ENCODE measurements at places on chromosomes 12 and 14. TPM values are rescaled to one million over a fixed set of nuclear protein-coding genes. Genes with fewer than 3 reads are reported as not detected.
A peak's percentile ranks its signal among the peaks of the same experiment; 100 is the strongest.

The DIP2B gene
- total RNA-seq, result 32.7 TPM

The SLC4A8 gene
- 67.0 TPM for total RNA-seq

The TROAP gene
- 134 TPM for total RNA-seq

DNA sequence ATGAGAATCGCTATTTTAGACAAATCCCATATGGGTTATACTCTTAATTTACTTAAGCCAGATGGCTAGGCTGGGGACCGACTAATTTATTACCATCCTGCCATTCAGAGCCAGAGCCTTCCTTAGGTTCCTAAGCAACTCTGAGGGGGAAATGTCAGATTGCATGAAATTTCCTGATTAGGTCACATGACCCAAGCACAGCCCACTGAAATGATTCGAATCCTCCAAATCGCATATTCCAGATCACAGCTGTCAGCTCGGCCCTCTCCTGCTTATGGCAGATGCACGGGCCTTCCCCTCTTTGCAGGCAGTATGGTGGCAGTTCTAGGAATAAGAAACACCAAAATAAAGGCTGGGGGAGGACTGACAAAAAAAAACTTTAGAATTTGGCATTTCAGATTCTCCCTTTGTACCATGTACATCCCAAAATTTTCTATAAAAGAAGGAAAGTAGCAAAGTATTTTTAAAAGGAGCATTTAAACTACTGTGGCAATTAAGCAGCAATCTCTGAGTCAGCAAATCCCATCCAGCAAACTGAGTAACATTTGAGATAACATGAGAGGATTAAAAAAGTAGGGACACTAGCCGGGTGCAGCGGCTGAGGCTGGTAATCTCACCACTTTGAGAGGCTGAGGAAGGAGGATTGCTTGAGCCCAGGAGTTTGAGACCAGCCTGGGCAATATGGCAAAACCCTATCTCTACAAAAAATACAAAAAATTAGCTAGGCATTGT is 30.5 kb upstream of the NUDT4 start:
- no peak for DNase-seq

DNA sequence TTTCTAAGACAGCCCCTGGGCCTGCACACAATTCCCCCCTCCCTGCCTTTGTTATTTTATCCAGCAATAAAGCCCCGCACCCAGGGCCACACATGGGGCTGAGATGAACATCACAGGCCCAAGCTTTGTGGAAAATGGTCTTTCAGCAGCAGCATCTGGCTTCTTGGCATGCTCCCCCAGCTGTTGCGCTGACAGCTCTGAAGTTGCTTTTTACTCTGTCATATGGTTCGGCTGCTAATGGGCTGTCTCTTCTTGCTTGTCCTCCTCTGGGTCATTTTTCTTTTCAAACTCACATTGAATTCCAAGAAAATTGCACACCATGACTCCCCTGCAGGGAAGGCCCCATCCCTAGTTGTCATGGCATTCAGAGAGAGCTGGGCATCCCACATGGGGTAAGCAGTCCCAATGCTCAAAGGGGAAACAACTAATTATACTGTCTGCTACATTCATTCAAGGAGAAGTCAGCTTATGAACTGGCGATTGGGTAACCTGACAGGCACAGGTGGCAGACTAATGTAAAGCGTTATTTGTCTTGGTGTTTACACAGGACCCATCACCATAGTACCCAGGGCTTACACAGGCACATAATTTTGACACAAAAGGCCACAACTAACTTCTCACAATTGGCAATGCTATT is 74.0 kb upstream of the CDKN3 start:
- DNase-seq, result no peak

DNA sequence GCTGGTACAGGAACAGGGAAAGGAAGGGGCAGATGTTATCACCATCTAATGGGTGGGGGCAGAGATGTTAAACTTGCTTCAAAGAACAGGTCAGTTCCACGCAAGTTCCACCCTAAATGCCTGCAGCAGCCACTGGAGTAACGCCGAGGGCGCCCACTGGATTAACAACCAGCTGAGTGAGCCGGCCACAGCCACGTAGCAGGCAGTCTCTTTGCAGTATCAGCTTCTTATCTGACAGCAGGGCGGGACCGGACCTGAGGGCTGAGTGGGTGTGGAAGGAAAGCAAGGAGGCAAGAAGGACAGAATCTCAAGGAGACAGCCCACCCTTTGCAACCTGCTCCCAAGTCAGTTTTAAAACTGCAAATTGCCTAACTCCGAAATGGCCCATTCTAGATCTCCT is 38.4 kb upstream of the FOXN3 start:
- DNase-seq, result peak; percentile 57

GRCh38 chr12:66341126-66341525 is 38.8 kb downstream of the HELB start:
- DNase-seq, result no peak

DNA sequence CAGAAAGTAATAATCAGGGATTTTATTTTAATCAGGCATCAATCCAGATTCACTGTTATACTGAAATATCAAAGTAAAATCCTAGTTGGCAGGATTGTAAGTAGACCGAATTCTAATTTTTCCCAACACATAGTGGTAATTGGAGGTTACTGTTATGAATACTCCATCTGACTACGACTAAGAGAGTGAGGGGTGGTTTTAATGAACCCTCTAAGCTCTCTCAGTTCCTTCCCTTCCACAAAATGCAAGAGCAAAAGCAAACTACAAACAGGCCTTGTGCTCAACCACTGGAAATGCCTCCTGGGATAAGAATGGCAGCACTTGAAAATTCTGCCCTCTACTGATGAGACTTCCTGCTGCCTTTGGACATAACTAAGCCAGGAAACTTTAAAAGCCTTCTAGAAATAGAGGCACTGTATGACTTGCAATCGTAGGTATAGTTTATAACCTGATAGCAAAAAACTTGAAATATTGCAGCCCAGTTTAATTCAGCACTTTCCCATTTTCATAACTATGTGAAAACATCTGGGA is 184.8 kb downstream of the SLC16A7 start:
- DNase-seq, result peak; percentile 28

- DNase-seq, result no peak
Observed at GRCh38 chr12:127810041-127810440, 456.9 kb upstream of the TMEM132C start.

GRCh38 chr14:103521951-103522563 is 573 bp downstream of the CKB start:
- DNase-seq, result peak; percentile 46

- DNase-seq, result no peak
Observed at GRCh38 chr14:70382536-70382935, 23.1 kb upstream of the COX16 start.

Measured in Caco-2 (cell line).